Activated CD4-positive, alpha-beta T cell treated with anti-CD3 and anti-CD28 coated beads for 1 hour (primary cell): ENCODE measurements at places on chromosomes 1 and 21.

GRCh38 chr1:195328681-195329080 lies 1279.6 kb downstream of the KCNT2 start:
- no peak for DNase-seq

DNA sequence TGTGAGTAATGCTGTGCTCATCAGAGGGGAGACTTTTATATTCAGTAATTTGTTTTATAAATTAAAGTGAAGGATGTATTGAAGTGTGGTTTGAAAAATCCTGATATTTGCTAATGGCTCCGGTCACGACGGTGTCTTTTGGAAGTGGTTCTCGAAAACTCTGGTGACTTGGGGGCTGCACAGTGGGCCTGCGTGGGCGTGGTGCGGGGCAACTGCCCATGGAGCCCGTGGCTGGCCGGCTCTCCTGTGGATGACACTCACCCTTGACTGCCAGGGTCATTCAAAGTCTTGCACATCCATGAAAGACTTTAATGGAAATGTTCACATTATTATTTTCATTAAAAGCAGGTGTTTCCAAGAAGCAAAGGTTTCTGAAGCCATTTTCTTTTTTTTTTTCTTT lies 7.7 kb downstream of the FAAP20 start:
- no peak for DNase-seq

DNA sequence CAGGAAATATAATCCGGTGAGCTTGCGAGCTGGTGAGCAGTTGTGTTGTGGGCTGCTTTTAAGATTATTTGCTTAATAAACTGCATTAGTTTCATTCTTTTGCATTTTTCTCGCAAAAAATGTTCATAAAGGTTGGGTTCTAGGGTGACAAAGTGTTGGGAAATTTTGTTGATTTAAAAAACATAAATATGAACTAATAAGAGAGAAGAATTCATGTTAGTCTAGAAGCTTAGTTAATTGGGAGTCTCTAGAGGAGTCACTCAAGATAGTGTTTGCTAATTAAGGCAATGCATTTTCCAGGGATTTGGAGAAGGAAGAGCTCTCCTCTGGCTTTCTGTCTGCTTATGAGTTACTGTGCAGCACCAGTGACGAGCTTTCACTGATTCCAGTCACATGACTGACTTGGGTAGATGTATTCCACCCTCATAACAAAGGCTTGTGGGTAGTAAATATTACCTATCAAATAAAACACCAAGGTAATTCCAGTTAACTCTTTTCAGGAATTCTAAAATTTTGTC lies 417.0 kb downstream of the PTBP2 start:
- no peak for DNase-seq

GRCh38 chr1:205077158-205077933 lies 6.9 kb downstream of the TMEM81 start:
- no peak for DNase-seq

- DNase-seq = no peak
Measured at GRCh38 chr1:235947989-235948388, 81.3 kb upstream of the LYST start.

- no peak for DNase-seq
Measured at GRCh38 chr1:26546375-26546774, 16.8 kb downstream of the RPS6KA1 start.

DNA sequence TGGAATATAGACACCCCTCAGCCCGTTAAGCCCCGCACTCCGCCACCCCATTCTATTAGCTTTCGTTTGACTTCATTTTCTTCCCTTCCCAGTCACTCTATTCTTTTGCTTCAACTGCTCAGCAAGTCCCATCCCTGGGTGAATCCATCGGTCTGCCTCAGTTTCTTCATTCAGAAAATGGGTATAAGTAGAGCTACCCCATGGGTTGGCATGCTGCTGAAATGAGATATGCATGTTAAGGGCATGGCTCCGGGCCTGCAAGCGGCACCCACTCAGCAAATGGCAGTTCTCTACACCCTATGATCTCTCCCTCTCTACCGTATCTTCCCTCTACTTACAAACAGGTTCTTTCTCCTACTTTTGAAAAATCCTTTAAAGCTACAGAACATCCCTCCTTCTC lies 87.8 kb upstream of the IRF2BP2 start:
- no peak for DNase-seq

DNA sequence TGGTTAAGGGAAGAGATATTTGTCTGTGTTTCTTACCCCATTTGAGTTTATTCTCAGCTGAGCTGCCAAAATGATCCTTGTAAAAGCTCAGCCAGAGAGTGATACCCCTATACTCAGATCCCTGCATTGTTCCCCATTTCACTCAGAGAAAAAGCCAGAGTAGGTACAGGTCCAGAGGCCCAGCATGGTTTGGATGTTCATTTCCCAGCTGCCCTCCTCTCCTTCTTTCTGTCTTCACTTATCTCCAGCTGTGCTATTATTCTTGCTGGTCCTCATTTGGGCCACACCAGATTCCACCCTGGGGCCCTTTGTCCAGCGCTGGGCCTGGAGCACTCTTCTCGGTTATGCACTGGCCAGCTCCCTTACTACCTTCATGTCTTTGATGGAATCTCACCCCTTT lies 187.7 kb downstream of the CHRM3 start:
- no peak for DNase-seq

DNA sequence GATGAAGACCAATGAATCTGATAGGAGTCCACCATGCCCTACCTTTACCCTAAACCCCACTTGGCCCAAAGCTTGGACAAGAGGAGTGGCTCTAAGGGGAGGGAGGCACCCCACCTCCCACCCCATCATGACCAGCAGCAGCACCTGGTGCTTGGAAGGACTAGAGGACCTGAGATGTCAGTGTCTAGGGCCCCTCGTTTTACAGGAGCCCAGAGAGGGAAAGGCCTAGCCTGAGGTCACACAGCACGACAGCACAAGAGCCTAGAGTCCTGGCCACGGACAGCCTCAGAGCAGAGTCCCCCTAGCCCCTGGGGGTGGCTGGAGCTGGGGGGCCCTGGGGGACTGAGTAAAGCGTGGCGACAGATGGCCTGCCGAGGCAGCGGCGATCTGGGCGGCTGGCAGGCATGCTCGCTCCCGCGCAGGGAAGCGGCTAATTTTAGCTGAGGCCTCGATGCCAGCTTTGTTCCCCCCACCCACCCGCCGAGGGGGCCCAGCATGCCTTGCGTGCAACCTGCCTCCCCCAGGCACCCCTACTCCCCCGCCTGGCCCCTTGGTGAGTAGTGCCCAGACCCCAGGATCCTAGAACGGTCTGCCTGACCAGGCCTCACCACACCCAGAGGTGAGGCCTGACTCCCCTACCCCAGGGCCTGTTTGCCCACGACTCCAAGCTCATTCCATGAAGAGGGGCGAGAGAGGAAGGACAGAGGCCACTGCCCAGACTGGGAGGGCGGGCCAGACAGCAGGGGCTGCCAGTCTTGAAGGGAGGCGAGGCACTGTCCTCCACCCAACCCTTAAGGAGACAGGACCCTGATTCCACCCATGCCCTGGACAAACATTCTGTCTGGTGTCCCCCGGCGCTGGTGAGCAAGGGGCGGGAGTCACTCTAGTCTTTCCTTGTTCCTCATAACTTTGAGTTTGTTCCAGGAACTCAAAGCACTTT lies 39.0 kb downstream of the AHDC1 start:
- no peak for DNase-seq

DNA sequence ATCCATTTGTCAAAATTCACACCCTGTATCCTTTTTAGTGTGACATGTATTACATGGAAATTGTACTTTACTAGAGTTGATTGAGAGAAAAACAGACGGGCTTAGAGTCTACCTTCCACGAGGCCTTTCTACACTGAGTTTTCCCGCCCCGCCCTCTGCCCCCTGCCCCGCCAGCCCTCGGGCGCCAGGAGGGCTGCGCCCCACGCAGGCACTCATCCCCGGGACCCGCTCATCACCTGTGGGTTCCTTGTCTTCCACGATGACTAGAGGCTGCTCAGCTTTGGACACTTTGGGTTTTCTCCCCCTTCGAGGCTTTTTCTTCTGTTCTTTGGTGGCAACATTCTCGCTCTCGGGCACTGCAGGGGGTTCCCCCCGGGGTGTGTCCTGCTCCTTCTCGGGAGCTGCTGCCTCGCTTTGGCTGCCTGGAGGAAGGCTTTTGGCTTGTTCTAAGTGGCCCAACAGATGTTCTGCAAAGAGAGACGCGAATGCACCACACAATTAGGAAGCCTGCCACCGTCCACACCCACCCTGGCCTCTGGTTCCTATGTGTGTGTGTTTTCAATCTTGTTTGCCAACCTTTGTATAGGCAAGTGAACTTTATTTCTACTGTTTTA lies 39.6 kb downstream of the PRDM15 start:
- DNase-seq = no peak

DNA sequence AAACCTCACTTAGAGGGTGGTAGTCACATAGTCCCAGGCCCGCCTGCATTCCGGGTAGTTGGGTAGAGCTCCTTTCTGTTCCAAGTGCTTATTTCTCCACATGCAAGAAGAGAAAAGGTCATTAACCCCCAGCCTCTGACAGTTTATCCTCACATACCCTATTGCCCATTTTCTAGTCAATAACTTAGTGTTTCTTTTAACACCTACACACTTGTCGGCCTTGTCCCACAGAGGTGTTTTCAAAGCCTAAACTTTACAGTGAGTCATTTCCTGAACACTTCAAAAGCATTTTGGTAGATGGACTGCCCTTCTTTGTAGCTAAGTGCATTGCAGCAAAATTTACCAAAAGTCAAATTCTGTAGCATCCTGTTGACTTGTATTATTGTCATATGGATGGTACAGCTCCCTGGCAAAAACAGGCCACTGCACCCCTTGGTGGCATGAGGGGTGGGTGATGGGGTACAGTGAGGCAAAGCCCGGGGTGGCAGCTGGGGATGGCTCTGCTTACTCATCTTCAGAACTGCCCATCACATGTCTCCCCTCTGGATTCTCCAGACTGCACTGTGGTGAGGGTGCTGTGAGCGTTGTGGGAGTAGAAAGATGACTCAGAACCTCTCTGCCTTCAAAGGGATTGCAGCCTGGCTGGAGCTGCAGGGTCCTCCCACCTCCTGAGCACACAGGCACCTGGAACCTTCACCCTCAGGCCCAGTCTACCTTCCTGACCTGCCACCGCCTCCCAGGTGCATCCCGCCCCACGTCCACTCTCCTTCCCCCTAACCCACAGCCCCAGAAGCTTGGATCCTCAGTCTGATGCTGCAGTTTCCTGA lies 45.8 kb upstream of the DMRTB1 start:
- DNase-seq = peak; percentile 34

DNA sequence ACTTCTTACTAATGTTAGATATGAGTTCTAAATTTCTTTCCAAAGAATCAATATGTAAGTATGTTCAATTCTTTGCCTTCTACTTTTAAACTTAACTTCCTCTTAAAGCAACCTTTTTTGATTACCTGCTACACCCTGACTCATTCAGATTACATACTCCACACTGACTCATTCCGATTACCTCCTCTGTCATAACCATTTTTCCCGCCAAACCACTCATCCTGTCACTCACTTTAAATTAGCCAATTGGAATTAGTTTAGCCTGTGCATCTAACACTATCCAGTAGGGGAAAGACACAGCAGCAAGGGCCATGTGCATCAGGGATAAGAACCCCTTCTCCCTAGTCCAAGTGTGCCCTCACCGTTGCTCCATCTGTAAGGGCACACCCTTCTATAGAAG lies 815.5 kb downstream of the BRINP3 start:
- no peak for DNase-seq

DNA sequence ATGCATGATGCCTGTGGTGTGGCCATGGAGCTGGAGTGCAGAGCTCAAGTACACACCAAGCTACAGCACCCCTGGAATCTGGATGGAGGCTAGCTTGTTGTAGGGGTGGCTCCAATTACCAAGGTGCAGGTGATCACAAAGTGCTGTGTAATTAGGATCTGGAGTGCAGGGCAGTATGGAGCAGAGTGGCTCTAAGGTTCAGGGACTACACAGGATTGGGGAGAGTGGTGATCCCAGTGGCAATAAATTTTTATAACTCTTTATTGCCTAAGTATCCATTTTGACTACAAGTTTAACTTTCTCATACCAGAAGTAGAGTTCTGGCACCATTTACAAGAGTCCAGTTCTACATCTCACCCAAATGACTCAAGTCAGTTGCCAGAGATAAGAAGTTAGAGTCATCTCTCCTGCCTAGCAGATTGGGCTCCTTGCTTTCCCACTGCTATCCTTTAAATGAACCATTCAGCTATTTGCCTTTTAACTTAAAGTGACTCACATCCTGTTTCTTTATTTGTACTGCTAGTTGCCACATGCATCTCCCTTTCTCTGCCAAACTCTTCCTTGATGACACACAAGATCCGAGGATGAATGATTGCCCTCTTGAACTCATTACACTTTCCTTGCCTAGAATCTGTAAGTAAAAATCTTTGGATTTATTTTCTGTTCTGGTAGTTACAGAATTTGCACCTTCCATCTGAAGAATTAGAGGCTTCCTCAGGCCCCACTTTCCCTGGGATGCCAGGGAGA lies 427.2 kb downstream of the KCNT2 start:
- DNase-seq = no peak

DNA sequence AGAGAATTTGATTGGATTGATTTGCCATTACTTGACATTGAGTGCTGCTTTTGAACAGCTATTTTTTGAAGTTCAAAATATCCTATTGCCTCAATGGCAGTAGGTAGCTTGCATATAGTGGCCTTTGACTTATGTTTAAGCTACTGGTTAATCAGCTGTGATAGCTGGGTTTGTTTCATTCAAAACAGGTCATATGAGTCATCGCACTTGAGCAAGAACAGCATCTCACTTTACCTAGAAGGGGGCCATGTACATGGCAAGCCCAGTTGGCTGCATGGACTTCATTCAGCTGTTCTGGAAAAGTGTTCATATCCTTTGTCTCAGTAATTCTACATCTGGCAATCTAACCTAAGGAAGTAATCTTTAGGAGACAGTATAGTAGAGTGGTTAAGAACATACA lies 29.0 kb upstream of the ARID1A start:
- no peak for DNase-seq

DNA sequence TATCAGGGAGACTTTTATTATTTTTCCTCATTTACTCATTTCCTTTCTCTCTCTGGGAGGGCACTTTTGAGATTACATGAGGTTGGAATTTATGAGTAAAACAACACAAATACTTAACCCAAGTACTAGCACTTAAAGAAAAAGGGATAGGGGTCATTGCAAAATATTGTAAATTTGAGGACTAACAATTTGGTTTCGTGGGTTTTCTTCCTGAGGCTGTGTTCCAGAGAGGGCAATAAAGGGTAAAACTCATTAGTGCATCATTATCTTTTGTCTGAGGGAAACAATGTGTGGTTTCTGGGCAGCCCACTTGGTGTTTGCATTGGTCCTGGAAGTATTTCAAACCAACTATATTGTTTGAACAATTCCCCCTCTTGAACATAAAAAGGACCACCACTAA lies 96.5 kb downstream of the GREM2 start:
- DNase-seq = no peak

DNA sequence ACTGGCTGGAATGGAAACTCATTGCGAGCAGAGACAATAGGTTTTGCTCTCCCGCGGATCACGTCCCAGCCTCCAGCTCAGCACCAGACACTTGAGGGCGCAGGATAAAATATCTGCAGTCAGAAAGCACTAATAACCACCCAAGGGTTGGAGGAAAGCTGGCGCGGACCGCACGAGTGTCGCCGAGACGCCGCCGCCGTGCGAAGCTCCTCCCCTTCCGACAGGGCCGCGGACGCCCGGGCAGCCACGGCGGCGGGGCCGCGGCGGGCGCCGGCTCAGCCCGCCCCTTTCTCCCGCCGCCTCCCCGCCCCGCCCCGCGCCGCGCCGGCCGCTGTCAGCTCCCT lies at the start of gene CMPK1:
Gene CMPK1, plus strand, starts transcription at position 213 of the 344 bp plus-strand sequence. CDS start 156 bp downstream, outside the sequence.
- DNase-seq = peak; percentile 68

- no peak for DNase-seq
Measured at GRCh38 chr1:81225789-81226602, 574.7 kb upstream of the ADGRL2 start.

GRCh38 chr1:9903801-9904527 lies 6.1 kb downstream of the CTNNBIP1 start:
- DNase-seq = no peak

- DNase-seq = no peak
Measured at GRCh38 chr1:230122366-230123279, 55.6 kb downstream of the GALNT2 start.

- DNase-seq = no peak
Measured at GRCh38 chr1:37274938-37275631, 199.3 kb upstream of the ZC3H12A start.
